Inflammatory macrophage (primary cell): ENCODE measurements at places on chromosomes 3 and 15.
A peak's percentile ranks its signal among the peaks of the same experiment; 100 is the strongest.

- DNase-seq: no peak
Measured at GRCh38 chr15:67823314-67824196, 1.8 kb upstream of the SKOR1 start.

GRCh38 chr3:110393941-110394340, 677.7 kb upstream of the NECTIN3 start:
- DNase-seq: no peak

DNA sequence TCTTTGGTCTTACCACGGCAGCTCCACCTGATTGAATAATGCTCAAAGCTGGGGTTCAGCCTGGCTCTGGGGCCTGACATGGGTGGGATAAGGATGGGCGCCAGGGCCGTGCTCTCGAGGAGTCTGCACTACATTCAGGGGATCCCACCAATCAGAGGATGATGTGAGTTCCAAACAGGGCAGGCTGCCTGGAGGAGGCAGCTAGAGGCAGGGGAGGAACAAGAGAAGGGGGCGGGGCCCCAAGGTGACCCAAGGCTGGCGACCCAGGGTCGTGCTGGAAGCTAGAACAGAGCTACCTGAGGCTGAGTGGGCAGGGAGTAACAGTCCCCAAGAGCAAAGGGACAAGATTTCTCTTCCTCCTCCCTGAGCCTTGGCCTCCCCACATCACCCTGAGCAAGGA, 56.1 kb downstream of the PCSK6 start:
- DNase-seq: no peak

DNA sequence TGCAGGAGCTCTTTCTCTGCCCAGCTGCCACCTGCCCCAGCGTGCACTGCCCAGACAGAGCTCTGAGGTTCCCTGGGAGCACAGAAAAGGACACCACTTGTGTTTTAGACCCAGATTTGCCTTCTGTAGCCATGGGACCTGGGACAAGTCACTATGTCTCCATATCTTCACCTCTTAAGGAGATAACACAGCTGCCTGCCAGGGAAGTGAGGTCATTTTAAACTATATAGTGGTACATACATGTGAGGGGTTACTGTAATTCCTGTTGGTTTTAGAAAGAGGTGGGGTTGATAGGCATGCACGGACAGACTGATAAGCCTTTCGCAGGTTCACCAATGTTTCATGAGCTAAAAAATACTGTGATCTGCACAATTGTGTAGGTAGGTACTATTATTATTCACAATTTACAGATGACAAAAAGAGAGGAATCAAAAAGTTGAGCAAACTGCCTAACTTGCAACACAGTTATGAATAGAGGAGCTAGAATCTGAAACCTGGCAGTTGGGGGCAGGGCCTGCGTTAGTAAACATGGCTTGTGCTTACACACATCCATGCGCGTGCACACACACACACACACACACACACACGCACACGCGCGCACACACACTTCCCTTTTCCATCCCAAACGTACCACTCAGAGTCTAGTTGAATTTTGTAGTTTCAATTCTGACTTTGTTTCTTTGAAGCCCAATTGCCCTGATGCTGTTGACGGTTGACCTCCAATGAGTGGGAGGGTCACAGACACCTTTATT, 193.6 kb downstream of the FAM43A start:
- DNase-seq: peak; percentile 54

- no peak for DNase-seq
Measured at GRCh38 chr3:120451272-120451761, 525 bp upstream of the FSTL1 start.

DNA sequence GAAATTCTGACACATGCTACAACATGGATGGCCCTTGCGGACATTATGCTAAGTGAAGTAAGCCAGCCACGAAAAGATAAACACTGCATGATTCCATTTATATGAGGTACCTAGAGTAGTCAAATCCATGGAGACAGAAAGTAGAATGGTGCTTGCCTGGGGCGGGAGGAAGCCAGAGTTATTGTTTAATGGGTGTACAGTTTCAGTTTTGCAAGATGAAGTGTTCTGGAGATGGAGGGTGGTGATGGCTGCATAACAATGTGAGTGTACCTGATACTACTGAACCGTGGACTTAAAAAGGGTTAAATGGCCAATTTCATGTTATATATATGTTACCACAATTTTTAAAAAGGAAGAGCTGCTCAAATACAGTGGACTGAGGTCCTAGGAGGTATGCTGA, 66.9 kb downstream of the SEMA5B start:
- DNase-seq: no peak

- no peak for DNase-seq
Measured at GRCh38 chr3:192039593-192039992, 578.6 kb downstream of the PYDC2 start.

DNA sequence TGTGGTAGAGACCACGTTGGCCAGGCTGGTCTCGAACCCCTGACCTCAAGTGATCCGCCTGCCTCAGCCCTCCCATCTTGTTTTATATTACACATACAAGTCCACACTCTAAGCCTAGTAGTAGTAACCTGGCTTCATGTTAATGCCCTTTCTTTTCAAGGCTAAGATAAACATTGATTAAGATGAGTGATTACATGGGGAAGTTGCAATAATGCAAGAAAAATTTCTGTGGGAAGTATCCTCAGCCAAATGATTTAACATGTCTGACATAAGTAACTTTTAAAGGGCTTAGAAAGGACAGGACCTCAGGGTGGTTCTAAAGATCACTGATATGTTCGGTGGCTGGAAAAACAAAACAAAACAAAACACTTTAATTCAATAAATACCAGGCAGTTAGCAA, 72.1 kb downstream of the SFMBT1 start:
- DNase-seq: no peak

DNA sequence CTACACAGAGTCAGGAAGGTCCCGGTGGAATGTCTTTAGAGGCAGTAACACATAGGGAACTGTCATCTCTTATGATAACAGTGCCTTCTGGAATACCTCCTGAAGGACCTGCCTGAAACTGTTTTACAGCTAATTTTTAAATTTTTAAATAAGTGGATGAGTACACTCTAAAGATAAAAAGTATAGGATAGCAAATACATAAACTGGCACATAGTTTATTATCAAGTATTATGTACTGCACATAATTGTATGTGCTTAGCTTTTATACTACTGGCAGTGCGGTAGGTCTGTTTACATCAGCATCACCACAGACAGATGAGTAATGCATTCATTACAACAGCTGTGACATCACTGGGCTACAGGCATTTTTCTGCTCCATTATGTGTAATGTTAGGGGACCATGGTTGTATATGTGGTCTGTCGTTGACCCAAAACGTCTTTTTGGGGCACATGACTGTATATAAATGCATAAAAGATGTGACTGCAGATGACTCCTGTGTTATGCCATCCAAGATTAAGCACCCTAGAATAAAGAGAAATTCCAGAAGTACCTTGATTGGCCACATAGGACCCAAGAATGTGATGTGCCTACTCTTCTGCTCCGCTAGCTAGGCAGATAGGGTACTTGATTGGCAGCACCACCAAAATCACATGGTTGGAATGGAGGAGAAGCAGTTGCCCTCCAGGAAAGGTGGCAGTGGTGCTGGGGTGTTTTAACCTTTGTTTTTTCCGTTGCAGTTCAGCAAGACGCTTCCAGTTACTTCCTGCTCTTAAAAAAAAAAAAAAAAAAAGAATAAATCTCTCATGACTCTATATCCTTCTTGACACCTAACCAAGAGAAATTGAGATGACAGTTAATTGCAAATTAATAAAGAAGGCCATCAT, 3.3 kb downstream of the VPS8 start:
- DNase-seq: peak; percentile 55

DNA sequence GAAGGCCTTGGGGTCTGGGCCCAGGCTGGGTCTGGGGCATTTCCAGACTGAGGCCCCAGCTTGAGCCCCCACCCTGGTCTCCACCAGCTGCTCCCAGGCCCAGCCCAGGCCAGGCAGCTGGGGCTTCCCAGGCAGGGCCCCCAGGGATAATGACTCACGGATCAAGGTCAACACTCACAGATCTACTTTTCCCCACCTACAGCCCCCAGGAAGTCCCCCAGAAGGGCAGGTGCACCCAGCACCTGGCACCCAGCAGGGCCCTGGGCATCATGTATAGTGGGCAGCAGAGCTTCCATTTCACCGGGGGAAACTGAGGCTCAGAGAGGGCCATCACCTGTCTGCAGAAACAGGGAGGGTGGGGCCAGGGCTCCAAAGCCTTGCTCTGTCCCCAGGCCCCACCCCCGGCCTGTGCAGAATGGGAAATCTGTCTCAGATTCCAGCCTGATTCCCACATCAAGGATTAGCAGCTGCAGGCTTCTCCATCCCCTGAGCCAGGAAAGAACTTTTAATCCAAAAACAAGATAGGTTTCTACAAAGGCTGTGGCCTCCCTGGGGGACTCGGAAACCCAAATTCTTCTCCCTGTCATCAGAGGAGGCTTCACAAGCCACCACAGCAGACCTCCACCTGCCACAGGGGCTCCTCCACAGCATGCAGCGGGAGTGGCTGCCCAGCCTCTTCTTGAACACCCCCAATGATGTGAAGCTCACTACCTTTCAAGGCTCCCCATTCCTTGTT, 49.8 kb downstream of the IQSEC1 start:
- DNase-seq: no peak

GRCh38 chr15:74615508-74616365, at the start of gene CLK3:
CLK3 (plus strand) TSS chr15:74615836; CDS start chr15:74619197, 3,361 bp downstream.
- peak; percentile 93 for DNase-seq

DNA sequence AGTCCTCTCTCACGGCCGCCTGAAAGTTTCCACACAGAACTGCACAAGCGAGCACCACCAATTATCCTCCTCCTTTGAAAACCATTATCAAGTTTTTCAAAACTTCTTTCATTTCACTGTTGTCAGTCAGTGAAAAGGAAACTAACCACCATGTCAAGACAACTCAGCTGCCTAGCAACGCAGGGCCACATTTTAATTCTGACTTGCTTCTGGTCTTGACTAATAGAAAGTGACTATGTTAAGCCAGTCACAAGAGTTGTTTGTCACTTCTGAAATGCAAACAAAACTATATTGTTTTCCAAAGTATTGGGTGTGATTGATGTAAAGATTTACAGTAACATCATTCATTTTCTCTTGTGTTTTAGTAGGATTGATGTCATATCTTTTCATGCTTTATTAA, 612.8 kb upstream of the AGTR1 start:
- no peak for DNase-seq

DNA sequence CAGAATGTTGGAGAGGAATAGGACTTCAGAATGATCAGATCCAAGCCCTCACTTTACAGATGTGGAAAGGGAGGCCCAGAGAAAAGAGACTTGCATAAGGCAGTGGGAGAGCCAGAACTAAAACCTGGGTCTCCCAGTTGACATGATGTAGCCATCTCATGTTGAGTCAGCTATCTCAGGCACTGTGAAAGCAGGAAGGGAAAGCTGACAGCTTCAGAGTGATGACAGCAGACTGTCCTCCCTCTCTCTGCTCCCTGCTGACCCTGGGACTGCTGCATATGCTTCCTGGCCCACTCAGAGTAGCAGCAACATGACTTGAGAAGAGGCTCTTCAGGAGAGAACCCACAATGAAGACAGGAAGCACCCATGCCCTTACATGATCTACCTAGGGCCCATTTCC, 14.7 kb downstream of the FHIT start:
- DNase-seq: peak; percentile 22

GRCh38 chr3:157156837-157157635, 2.9 kb downstream of the CCNL1 start:
- DNase-seq: no peak

DNA sequence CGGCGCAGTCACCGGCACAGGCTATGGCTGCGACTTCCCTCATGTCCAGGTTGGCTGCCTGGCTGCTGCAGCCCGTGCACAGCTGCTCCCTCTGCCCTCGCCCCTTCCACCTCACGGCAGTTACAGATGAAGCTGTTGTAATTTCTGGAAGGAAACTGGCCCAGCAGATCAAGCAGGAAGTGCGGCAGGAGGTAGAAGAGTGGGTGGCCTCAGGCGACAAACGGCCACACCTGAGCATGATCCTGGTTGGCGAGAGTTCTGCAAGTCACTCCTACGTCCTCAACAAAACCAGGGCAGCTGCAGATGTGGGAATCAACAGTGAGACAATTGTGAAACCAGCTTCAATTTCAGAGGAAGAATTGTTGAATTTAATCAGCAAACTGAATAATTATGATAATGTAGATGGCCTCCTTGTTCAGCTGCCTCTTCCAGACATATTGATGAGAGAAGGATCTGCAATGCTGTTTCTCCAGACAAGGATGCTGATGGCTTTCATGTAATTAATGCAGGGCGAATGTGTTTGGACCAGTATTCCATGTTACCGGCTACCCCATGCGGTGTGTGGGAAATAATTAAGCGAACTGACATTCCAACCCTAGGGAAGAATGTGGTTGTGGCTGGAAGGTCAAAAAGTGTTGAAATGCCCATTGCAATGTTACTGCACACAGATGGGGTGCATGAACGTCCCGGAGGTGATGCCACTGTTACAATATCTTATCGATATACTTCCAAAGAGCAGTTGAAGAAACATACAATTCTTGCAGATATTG, 13.2 kb upstream of the GNB4 start:
- DNase-seq: no peak

- no peak for DNase-seq
Measured at GRCh38 chr15:37059086-37059485, 41.3 kb downstream of the MEIS2 start.

- DNase-seq: peak; percentile 42
Measured at GRCh38 chr15:75650908-75651809, 3.4 kb downstream of the SNX33 start.

DNA sequence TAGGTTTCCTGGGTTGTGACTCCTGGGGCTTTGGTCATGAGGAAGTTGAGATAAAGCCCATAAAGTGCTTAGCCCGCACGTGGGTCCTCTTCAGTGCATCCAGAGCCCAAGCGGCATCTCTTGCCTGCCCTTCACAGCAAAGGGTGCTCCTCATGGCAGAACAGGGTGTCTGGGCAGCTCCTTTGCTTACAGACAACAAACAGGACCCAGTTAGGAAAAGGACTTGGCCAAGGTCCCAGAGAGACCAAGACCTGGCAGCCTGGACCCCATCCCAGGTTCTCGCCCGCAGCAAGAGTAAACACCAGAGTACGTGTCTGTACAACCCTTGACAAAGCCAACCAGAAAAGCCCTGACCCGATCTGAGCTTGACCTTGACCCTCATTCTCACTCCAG, 27.0 kb downstream of the ALS2CL start:
- DNase-seq: no peak

DNA sequence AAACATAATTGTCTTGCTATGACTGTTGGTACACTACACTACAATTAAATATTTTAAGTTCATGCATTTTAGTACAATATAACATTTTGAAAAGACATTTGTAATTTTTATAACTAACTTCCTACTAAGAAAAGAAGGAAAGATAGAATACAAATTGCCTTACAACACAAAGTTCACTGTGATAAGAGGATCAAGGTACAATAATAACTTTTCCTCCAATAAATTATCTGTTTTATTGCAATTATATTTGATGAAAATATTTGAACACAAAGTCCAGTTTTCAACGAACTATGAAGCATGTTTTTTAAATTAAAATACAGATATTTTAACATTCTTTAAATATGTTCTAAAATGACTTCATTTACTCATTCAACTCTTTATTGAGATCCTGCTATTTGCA, 33.1 kb upstream of the SI start:
- no peak for DNase-seq

GRCh38 chr3:11509173-11510000, 134.3 kb downstream of the VGLL4 start:
- no peak for DNase-seq
